ENCODE measurements at places on chromosomes 3 and 15.

DNA sequence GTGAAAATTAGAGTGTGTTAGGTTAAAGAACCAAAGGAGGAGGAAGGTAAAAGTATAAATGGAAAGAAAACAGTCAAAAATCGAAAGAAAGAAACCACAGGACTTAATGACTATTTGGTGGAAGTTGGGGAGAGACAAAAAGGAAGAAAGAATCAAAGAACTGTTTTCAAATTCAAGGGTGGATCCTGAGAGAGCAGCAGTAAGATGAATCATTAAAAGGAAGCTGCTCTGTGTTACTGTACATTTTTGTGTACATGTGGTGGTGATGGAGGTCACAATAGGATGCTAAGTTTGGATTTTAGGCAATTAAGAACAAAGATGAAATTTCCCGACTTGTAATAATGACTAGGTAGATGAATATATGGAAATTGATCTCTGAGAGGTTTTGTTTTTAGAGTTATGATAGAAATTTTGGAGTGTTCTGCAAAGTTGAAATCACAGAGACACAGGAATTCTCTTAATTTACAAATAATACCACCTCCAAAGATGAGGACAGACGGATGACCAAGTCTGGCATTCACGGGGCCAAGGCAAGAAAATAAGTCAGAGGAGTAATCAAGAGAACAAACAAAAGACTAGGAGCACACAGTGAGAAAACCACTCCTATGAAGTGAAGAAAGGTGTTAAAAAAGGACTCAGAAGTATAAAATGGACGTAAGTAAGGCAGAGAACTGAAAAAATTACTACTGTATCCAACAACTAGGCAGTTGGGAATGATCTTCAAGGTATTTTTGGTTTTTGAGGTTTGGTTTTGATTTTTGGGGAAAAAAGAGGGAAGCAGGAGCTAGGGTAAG, 7.1 kb downstream of the DHX36 start:
- DNase-seq = no peak

DNA sequence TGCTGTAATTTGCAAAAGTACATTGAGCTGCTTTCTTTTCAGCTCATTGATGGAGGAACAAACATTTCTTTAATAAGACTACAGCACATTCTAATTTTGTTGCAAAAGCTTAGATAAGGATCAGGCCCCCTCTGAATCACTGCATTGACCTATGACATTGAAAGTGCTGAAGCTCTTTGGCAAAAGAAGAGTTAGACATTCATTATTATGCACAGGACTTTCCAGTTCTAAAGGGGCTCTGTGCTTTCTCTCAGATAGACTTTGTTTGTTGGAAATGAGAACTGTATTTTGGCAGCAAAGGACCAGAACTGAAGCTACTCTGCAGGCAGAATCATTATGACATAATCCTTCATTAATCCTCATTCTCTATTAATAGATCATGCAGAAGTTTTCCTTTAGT, 252.9 kb upstream of the SOX2 start:
- DNase-seq = no peak

GRCh38 chr3:187064210-187065115, 74.8 kb downstream of the RPL39L start:
- no peak for DNase-seq

GRCh38 chr15:69868756-69869155, 229.0 kb downstream of the TLE3 start:
- DNase-seq = no peak

GRCh38 chr15:52546031-52546751, 17.5 kb upstream of the MYO5A start:
- DNase-seq = no peak

GRCh38 chr3:28334552-28334951, 14.0 kb upstream of the ZCWPW2 start:
- no peak for DNase-seq

- no peak for DNase-seq
These were observed 183.6 kb upstream of the STT3B start for GRCh38 chr3:31349001-31349748.

GRCh38 chr15:95497634-95498033, 832.9 kb upstream of the NR2F2 start:
- DNase-seq = no peak

- DNase-seq = no peak
These were observed 89.6 kb upstream of the MCTP2 start for GRCh38 chr15:94141802-94142201.

GRCh38 chr3:158492685-158493084, 78.3 kb upstream of the MLF1 start:
- no peak for DNase-seq

GRCh38 chr3:42850263-42850662, 25.4 kb downstream of the CYP8B1 start:
- no peak for DNase-seq

DNA sequence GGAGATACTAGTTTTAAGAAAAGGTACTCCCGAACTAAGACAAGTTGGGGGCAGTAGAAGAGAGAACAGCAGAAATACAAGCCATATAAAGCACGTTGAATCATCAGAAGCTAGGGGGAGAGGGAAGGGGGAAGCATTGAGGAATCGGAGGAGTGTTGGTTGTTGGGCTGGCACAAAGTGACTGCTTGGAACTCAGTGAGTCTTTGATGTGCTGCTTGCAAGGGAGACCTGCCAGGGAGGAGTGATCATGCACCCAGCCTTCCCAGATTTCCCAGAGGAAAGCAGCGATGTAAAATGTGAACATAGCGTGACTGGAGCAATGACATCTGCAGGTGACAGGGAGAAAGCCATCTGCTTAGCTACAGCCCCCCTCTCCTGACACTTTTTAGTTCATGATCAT, 192.4 kb upstream of the IL12A start:
- peak; percentile 51 for DNase-seq

GRCh38 chr3:182568876-182569275, 224.4 kb upstream of the ATP11B start:
- DNase-seq = no peak

DNA sequence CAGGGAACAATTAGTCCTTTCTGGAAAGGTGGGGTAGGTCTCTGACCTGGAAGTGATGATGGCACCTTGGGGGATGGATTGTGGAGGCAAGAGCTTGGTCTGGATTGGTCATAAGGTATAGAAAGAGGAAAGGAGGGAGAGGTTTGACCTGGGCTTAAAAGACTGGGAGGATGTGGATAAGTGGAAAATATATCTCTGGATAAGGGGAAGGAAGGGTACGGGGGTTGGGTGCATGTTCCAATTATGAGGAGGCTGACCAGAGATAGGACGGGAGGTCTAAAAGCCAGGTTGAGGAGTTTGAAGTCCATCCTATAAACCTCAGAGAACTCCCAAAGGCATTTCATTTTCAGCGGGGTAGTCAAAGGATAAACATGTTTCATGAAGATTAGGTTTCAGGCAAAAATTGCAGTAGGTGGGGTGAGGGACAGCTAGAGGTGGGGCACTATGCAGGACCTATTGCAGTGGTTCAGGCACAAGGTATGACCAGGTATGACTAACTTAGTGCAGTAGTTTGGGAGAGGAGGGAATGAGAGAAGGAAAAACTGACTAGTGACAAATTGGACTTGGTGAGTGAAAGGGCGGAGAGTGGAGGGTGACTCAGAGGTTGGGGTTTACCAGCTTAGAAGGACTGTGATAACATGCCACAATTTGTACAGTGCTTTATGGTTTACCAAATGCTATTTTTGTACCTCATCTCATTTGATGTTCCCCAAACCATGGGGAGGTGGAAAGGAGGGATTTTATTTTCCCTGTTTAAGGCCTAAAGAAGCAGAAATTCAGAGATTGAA, 10.7 kb downstream of the PDE8A start:
- peak; percentile 87 for DNase-seq

DNA sequence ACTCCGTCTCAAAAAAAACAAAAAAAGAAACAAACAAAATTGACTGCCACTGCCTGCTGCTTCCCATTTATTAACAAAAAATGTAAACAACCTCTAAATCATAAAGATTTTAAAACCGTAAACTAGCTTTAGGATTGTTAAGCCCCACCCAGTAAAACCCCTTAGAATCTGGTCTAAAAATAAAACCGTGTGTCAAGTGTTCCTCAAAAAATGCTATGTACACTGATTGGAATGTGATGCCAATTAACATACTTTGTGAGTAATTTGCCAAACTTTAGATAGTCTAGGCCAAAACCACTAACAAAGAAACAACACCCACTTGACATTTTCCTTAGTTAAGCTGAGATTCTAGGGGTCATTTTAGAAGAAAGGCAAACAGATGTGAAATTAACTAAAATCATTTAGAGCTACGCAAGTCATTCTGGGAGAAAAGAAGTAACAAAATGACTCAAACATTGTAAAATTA, 5.3 kb downstream of the RAF1 start:
- DNase-seq = peak; percentile 86

DNA sequence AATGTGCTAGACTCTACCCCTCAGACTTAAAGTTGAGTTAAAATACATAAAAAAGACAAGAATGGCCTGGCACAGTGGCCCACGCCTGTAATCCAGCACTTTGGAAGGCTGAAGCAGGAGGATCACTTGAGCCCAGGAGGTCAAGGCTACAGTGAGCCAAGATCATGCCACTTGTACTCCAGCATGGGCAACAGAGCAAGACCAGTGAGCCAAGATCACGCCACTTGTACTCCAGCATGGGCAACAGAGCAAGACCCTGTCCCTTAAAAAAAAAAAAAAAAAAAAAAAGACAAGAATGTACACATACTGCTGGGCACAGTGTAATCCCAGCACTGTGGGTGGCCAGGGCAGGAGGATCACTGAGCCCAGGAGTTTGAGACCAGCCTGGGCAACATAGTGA, 17.4 kb downstream of the DIS3L start:
- DNase-seq = no peak

- no peak for DNase-seq
These were observed 22.4 kb downstream of the NIPA1 start for GRCh38 chr15:22808761-22809280.

DNA sequence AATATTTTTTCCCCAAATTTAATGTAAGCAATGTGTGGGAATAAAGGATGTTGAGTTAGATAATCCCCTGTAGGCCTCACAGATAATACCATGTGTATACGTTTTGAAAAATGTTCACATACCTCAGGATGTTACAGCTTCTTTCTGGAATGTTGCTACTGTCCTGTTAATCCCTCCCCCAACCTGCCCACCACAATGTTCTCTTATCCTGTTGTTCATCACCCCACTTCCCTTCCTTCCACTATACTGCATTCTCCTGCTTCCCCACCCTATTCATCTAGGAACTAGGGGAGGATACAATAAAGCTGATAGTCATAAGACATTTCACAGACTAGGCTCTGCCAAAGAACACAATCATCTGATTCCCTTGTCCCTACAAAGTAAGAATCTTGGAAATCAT, 92.1 kb downstream of the IGF2BP2 start:
- DNase-seq = peak; percentile 84

GRCh38 chr3:129449279-129450115, 9.5 kb downstream of the IFT122 start:
- no peak for DNase-seq

DNA sequence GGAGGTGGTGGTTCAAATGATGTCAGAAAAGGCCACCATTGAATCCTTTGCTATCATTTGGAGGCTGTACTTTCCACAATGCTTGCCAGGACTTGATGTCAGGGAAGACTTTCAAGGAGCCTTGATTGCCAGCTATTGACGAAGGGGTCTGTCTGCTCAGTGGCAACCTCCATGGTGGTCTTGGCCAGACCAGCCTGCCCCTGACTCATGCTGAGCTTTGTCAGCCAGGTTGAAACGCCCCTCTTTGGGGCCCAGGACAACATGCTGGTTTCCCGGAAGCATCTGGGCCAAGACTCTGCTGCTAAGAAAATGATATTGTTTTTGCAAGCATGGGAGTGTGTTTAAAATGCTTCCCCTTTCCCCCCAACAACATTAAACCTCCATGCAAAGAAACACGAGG, 26.7 kb downstream of the CGNL1 start:
- no peak for DNase-seq

GRCh38 chr15:56965231-56966013, 47.0 kb downstream of the TCF12 start:
- DNase-seq = no peak

DNA sequence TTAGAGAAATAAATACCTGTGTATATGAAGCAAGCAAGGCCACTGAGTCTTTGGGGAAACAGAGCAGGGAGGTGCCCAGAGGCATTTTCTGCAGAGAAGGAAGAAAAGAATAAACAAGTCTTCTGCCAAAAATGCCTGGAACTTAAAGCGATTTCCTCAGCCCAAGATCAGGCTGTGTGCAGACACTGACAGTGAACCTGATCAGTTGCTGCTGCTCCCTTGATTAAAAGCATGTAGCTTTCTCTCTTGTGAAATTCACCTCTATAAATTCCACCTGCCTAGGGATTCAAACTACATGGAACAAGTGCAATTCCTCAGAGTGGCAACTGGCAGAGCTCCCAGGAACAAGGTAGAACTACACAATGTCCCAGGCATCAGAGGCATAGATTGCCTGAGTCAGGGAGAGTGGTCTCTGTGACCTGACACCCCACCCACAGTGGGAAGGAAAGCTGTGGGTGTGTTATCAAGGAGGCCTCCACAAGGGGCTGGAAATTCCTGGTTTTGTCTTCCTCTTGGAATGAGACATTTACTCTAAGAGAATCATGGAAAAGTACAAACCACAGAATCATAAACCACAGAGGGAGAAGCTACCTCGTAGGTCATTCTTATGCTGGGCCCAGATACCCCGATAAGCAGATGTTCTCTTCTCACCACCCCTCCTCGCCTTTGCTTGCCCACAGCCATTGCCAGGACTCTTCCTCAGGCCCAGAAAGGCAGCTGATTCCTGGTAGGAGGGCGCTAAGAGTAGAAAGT, 1.8 kb upstream of the ZBTB38 start:
- DNase-seq = peak; percentile 99

GRCh38 chr3:71577011-71577410, 6.5 kb downstream of the FOXP1 start:
- DNase-seq = no peak

DNA sequence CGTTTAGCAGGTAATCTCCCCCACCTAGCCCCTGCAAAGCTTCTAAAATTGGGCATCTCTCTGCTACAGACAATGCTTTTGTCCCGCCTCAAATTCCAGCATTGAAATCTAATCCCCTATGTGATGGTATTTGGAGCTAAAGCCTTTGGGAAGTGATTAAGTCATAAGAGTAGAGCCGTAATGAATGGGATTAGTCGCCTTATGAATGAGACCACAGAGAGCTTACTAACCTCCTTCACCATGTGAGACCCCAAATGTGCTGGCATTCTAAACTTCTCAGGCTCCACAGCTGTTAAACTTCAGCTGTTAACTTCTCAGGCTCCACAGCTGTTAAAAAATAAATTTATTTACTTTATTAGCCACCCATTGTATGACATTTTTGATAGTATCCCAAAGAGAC, 374.2 kb upstream of the BCHE start:
- DNase-seq = no peak

DNA sequence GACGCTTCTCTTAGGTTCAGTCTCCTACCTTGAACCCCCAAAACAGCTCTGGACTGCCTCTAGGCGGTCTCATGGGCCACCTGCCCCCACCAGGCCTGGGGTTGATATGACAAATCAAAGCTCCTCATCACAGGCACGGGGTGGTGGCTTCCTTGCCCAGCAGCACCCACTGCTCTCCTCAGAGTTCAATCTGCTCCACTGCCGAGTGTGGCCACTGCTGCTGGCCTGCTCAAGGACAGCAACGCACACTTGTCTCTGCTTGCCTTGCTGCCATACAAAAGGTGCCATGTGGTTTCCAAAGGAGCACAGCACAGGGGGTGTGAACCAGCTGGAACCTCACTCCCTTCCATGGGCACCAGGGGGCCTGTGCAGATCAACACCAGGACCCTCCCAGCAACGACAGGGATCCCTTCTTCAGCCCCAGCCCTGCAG, 10.2 kb downstream of the KBTBD13 start:
- no peak for DNase-seq
